CD8-positive, alpha-beta memory T cell (primary cell): ENCODE measurements at places on chromosomes 3 and 15.

GRCh38 chr3:71416876-71417275 is 166.7 kb downstream of the FOXP1 start:
- peak; percentile 40 for DNase-seq

GRCh38 chr3:125961289-125961589 is 7.7 kb upstream of the ROPN1B start:
- no peak for DNase-seq

DNA sequence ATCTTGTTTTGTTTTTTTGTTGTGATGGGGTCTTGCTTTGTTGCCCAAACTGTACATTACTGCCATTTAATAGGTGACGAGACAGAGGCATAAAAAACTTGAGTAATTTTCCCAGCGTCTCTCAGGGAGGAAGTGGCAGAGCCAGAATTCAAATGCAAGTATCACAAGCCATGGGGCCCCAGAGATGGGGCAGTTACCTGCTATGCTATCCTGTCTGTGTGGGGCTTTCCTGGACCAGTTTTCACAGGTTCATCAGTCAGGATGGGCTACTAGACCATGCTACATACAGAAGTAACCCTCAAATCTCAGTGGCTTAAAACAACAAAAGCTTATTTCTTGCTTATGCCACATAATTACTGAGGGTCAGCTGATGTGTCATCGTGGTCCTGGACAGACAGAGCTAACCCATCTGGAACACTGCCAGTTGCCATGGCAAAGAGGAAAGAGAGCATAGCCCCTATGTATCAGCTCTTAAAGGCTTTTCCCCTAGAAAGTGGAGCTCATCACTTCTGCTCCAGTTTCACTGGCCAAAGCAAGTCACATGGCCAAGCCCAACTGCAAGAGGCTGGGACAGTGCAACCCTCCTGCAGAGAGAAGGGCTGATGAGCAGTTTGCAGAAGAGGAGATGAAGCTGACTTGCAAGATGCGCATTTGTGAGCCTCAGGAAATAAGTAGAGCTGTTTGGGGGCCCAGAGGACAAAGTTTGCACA is 31.7 kb upstream of the SYNM start:
- no peak for DNase-seq

DNA sequence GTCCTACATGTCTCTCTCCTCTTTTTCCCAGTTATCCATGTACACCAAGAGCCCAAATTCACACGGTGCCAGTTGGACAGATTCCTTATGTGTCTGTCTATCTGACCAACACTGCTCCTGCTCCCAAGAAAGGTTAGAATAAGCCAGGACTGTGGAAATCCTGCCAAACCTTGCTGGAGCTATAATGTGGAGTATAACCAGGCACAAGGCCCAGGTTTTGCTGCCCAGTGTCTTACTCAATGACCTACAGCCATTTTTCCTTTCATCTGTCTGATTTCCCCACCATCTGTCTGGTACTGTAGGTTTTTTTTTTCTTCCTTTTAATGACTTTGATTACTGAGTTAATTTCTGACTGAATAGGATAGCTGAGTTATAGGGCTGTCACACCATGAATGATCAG is 26.5 kb upstream of the MINDY4B start:
- DNase-seq = no peak

GRCh38 chr15:47794252-47794914 is 77.1 kb downstream of the SEMA6D start:
- no peak for DNase-seq
